Esophagus mucosa (tissue), 1 donor: ENCODE measurements at places on chromosomes 4 and X. TPM values are rescaled to one million over a fixed set of nuclear protein-coding genes. Genes with fewer than 3 reads are reported as not detected.

GRCh38 chr4:92333016-92333415, 29.2 kb downstream of the GRID2 start:
- ATAC-seq = no peak

GRCh38 chr4:169934794-169935429, 91.3 kb downstream of the MFAP3L start:
- no peak for ATAC-seq

Gene RASL11B
- total RNA-seq = 1.0 TPM

Gene IL1RAPL1
- 0.12 TPM for total RNA-seq

Gene UGT8
- total RNA-seq = 1.1 TPM

GRCh38 chrX:22952010-22952409, 47.8 kb upstream of the DDX53 start:
- no peak for ATAC-seq

Gene CFAP99
- total RNA-seq = 0.28 TPM

GRCh38 chr4:112181358-112182000, 36.2 kb downstream of the FAM241A start:
- no peak for ATAC-seq

GRCh38 chrX:153414856-153415510, 3.7 kb downstream of the ZFP92 start:
- ATAC-seq = no peak

DNA sequence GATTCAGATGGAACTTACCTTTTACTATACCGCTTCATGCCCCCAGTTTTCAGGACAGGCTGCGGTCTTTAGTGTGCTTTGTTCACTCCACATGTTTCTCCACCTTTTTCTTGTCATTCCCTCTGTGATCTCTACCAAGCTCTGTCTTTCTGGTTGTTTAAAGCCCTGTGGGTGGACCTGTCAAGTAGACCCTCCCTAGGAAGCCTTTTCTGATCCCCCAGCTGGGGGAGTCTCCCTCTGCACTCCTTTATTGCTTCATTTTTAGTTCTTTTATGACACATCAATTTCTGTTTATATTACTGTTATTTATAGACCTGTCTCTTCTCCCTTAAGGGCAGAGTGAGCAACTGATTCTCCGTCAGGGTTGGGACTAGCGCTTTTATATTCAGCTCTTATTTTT, 150.2 kb downstream of the C4orf33 start:
- ATAC-seq = no peak

Gene GPR50
- not detected for total RNA-seq

DNA sequence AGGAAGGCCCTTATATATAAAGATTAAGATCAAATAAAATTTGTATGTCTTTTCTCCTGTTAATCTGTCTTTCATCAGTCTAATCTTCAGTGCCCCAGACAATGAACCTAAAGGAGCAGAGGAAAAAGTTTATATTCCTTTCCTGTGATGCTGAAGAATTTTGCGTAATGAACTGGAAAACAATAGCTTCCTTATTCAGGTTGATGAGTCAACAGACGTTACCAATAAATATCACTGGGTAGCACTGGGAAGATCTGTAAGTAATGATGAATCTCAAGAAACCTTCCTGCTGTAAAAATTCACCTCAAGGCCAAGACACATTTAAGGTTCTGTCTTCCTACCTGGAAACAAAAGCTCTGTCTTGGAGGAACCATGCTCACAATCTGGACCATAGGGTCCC, 25.5 kb downstream of the CDKN2AIP start:
- ATAC-seq = peak; percentile 59

DNA sequence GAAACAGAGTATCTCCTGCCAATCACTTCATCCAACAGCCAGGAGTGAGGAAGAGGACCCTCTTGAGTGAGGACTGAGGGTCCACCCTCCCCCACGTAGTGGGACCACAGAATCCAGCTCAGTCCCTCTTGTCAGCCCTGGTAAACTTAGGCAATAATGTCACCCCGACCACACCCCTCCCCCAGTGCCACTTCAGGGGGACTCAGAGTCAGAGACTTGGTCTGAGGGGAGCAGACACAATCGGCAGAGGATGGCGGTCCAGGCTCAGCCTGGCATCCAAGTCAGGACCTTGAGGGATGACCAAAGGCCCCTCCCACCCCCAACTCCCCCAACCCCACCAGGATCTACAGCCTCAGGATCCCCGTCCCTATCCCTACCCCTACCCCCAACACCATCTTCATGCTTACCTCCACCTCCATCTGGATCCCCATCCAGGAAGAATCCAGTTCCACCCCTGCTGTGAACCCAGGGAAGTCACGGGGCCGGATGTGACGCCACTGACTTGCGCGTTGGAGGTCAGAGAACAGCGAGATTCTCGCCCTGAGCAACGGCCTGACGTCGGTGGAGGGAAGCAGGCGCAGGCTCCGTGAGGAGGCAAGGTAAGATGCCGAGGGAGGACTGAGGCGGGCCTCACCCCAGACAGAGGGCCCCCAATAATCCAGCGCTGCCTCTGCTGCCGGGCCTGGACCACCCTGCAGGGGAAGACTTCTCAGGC, at the start of the genes CSAG1 and MAGEA12:
CSAG1 (minus strand) TSS at position 461 of the 715 bp plus-strand sequence. CDS start 1,261 bp downstream, outside the sequence.
MAGEA12 (plus strand) TSS at position 497 of the 715 bp plus-strand sequence. CDS start 2,405 bp downstream, outside the sequence.
- no peak for ATAC-seq

- ATAC-seq = no peak
Measured at GRCh38 chr4:175927121-175927520, 115.1 kb upstream of the GPM6A start.

GRCh38 chr4:8346838-8347605, 77.5 kb downstream of the HTRA3 start:
- no peak for ATAC-seq

GRCh38 chr4:25958110-25958509, 44.1 kb downstream of the SMIM20 start:
- no peak for ATAC-seq

GRCh38 chrX:56503941-56504673, 59.3 kb upstream of the UBQLN2 start:
- ATAC-seq = peak; percentile 93

- ATAC-seq = no peak
Measured at GRCh38 chrX:115939070-115939469, 231.5 kb upstream of the AGTR2 start.

DNA sequence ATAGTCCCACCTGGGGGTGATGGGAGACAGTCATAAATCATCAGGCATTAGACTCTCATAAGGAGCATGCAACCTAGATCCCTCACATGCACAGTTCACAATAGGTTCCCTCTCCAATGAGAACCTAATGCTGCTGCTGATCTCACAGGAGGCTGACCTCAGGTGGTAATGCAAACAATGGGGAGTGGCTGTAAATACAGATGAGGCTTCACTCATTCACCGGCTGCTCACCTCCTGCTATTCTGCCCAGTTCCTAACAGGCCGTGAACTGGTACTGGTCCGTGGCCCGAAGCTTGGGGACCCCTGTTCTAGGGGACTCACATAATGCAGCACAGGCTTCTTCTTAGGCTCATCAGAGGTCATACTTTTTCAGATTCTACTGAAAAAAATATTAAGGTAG, 625.9 kb upstream of the AGA start:
- no peak for ATAC-seq

GRCh38 chr4:128387600-128388351, 100.2 kb upstream of the PGRMC2 start:
- no peak for ATAC-seq

- ATAC-seq = no peak
Measured at GRCh38 chrX:141341341-141341740, 99.0 kb upstream of the SPANXC start.

Gene HPGD
- total RNA-seq = 50.5 TPM

Gene IL21
- total RNA-seq = not detected

GRCh38 chr4:67483868-67484602, 61.3 kb downstream of the CENPC start:
- ATAC-seq = no peak

DNA sequence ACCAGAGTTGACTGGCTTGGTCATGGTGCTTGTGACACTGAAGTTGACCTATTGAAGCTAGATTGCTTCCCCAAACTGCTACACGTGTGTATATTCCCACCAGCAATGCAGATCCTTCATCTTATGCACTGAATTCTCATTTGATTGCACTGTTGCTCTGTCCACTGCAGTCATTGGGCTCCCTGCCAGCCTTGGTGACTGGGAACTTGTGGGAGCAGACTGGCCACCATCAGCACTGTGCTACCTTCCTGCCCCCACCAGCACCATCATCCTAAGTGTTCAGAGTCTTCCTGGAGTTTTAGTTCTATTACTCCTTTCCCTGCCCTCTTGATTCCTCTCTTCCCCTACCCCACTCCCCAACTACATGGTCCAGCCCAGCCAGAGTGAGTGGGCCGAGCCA, 117.7 kb upstream of the PRPS2 start:
- no peak for ATAC-seq

DNA sequence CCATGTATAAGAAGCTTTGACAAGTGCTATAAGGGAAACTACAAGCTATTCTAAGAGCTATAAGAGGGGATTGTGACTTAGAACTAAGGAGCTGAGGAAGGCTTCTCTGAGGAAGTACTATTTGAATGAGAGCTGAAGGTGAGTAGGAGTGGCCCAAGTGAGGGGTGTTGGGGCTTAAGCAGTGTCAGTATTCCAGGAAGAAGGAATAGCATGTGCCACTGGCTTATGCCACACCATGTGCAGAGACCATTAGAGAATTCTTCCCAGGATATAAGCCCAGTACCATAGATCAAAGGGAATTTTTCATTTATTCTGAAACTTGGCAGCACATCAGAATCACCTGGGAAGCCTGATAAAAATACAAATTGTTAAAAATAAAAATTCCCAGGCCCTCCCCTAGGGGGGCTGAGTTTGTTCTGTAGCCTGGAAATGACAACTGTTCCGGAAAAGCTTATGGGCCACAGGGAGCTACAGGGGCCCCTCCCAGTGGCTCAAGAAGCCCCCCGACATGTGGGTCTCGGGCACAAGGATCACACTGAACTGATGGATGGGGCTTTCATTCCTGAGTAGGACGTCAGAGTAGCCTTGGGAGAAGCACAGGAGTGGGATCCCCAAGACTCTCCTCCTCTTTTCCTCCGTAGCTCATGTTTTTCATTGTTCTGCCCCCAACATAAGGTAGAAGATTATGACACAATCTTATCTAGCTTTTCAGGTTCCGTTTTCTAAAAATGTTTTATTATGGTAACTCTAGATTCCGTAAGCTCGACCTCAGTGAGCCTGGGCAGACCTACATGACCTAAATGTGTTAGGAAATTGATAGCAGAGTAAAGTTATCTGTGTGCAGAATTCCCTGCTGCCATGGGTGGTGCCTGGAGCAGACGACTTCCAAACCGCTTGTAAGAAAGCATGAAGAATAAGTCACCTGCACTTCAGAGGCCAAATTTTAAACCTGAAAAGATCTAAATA, 119.3 kb downstream of the AFF1 start:
- ATAC-seq = no peak

GRCh38 chrX:48703642-48704481, 7.3 kb downstream of the SUV39H1 start:
- peak; percentile 94 for ATAC-seq

- ATAC-seq = peak; percentile 24
Measured at GRCh38 chr4:152325831-152326230, 210.1 kb downstream of the FBXW7 start.

DNA sequence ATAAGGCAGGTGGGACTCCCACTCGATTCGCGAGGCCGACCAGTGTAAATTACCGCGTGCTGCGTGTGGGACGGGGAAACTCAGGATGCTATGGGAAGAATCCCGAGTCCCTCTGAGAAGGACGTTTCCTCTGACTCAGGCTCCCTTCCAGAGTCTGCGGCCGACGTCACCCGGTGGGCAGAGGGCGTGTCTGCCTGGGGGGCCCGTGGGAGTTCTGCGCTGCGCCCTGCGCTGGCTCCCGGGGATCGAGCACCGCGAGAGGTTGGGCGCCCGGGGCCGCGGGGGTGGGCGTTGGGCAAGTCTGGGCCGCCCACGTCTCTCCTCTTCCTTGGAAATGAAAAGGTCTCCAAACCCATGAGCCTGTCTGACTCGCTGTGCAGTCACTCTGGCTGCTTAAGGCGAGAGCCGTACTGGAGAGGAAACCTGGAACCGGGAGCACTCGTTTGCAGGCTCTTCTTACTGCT, 568 bp downstream of the NIPAL1 start:
- peak; percentile 86 for ATAC-seq

Gene GAGE1
- not detected for total RNA-seq

Gene TIGD4
- 0.08 TPM for total RNA-seq

Gene RRH
- 0.16 TPM for total RNA-seq

GRCh38 chr4:105400901-105401677, 72.8 kb downstream of the PPA2 start:
- no peak for ATAC-seq

- ATAC-seq = no peak
Measured at GRCh38 chr4:26782168-26782829, 78.3 kb upstream of the STIM2 start.

DNA sequence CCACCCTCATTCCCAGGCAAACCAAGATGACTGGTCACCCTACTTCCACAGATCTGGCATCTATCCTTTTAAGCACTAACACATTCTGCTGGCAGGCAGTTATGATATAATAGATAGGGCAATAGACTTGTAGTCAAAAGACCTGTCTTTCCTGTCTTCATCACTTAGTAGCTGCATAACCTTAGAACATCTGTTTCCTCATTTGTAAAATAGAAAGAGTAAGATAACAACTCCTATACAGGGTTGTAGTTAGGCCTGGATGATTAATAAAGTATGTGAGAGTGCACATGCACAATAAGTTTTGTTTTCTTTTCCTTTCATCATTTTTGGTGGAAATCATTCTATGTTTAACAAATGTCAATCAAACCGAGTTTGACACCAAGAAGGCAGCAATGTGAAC, 72.1 kb downstream of the GPR82 start:
- ATAC-seq = peak; percentile 28

DNA sequence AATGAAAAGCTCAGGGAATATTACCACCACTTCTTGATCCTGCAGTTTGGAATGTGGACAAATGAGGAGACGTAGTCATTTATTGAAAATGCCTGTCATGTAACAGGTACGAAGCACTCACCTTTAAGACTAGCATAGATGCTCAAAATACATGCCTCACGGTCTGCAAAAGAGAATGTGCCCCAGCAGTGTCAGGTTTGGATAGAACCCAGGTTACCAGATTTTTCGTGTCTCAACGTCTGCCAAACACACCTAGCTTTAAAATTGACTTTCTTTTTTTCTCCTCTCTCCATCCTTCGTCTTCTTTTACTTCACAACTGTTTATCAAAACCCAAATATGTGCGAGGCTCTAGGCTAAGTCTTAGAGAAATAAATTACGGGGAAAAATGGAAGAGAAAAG, 606.8 kb upstream of the ATOH1 start:
- ATAC-seq = no peak

- no peak for ATAC-seq
Measured at GRCh38 chrX:19593690-19594089, 78.4 kb upstream of the MAP3K15 start.

Gene MORF4L2
- total RNA-seq = 166 TPM

DNA sequence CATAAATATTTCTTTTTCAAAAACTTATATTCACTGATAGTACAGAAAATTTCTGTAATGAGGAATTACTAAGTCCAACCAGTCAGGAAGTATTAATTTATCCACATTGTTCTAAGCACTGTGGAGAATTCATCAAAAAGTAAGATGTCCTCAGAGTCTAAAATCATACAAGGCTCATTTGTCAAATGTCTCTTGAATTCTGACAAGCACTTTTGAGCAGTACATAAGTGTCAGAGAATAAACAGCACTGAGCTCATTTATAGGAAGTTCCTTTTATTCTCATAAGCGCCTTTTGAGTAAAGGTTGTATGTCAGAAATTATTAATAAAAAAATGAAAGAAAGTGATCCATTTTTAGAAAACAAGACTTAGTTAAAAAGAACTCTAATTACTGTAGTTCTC, 523.2 kb upstream of the EPHA5 start:
- no peak for ATAC-seq

Gene SHROOM3
- 20.7 TPM for total RNA-seq

Gene XPNPEP2
- total RNA-seq = 0.36 TPM

Gene RASSF6
- total RNA-seq = 1.8 TPM

- no peak for ATAC-seq
Measured at GRCh38 chr4:143626134-143626911, 74.2 kb downstream of the FREM3 start.

Gene THOC2
- 33.0 TPM for total RNA-seq

- no peak for ATAC-seq
Measured at GRCh38 chr4:4740071-4740470, 119.4 kb upstream of the MSX1 start.
